Pancreas (tissue), 10 donors: ENCODE measurements at places on chromosomes 3 and 15.
A peak's percentile ranks its signal among the peaks of the same experiment; 100 is the strongest.

DNA sequence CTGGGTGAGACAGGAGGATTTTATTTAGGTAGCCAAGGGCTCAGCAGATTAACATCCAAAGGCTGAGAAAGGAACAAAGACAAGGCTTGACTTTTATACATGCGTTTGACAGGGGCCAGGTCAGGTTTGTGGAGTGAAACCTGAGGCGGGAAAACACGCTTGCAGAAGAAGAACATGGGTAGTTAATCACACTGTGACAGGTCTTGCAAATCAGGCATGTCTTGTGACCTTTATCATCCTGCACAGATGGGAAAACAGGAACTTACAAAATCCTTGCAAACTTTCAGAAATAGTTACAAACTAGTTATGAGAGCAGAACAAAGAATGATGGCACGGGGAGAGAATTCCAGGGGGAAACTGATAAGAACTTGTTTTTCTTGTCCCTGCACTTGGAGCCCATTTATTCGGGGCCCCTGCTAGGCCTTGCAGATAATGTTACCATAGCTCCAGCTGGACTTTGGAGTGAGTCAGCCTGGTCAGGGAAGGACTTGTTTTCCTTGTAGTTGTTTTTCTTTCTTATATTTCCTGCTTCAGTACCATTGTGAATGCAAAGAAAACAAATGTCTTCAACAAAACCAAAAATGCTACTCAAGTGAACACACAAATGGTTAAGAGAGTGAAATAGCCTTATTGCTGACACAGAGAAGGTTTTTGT lies 965.9 kb upstream of the ROBO1 start:
- no peak overlapping the region for H3K4me3 ChIP-seq
- H3K27ac ChIP-seq: peak overlapping the region; percentile 15
- DNase-seq: no peak
- no peaks in the 10 kb centered on the region for H3K36me3 ChIP-seq

GRCh38 chr3:32481791-32482631 lies 20.6 kb downstream of the CMTM6 start:
- no peak for DNase-seq
- H3K4me1 ChIP-seq: no peaks in the 10 kb centered on the region
- no peak overlapping the region for H3K4me3 ChIP-seq
- H3K27ac ChIP-seq: no peak overlapping the region
- no peaks in the 10 kb centered on the region for H3K36me3 ChIP-seq

- H3K27ac ChIP-seq: no peak overlapping the region
- no peaks in the 10 kb centered on the region for H3K36me3 ChIP-seq
- H3K4me1 ChIP-seq: no peaks in the 10 kb centered on the region
- H3K27me3 ChIP-seq: no peaks in the 10 kb centered on the region
- DNase-seq: no peak
- no peak overlapping the region for H3K4me3 ChIP-seq
Measured at GRCh38 chr3:107512108-107512507, 10.7 kb upstream of the BBX start.

DNA sequence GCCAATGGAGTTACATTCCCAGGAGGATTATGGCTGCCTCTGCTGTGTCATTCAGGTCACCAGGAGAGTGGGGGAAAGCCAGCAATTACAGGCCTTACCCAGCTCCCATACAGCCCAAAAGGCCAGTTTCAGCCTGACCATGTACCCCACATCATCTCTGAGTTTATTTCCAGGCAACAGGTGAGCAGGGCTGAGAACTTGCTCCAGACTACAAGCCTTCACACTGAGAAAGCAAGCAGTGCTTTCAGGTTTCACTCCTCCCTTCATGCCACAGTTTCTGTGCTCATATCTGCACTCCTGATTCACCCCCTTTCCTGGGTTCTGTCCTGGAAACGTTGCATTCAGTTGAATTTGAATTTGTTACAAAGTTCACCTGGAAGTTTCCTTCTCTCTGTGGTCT lies 68.1 kb upstream of the ABI3BP start:
- no peaks in the 10 kb centered on the region for H3K36me3 ChIP-seq
- no peak for DNase-seq
- H3K27me3 ChIP-seq: no peaks in the 10 kb centered on the region
- H3K4me1 ChIP-seq: no peaks in the 10 kb centered on the region
